ENCODE measurements at places on chromosomes 7 and 10.

DNA sequence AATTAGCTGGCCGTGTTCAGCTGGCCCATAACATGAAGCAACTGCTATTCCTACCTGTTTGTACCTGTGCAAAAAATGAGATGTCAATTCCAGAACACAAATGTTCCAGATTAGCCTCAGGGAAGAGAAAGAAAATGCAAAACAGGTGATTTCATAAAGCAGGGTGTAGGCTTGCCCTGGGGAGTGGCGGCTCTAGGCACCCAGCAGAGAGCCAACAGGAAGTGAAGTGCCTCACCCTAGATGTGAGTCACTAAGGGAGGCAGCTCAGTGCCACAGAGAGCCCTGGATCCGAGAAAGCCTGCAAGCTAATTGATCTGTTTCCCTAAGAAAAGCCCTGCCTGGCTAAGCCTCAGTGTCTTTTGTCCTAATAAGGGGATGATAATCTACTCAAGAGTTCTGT lies 240.0 kb downstream of the ARHGAP21 start:
- DNase-seq = no peak

- DNase-seq = no peak
Observed at GRCh38 chr7:150420242-150420641, 30.2 kb upstream of the GIMAP8 start.

DNA sequence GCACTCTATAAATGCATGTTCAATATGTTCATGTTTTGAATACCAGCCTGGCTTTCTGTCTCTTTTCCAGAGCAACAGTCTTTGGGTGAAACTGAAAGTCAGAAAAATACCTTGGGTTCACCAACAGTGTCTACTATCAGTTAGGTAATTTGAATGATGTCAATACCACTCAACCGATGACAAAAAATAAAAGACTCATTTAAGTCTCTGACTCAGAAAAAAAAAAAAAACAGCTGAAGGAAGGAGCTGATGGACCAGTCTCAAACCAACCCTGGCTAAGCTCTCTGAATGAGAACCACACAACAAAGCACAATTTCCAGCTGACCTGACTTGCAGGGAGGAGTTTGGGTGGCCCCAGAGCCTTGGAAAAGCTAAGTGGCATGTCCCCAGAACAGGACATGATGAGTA lies 42.5 kb downstream of the ABLIM1 start:
- no peak for DNase-seq

DNA sequence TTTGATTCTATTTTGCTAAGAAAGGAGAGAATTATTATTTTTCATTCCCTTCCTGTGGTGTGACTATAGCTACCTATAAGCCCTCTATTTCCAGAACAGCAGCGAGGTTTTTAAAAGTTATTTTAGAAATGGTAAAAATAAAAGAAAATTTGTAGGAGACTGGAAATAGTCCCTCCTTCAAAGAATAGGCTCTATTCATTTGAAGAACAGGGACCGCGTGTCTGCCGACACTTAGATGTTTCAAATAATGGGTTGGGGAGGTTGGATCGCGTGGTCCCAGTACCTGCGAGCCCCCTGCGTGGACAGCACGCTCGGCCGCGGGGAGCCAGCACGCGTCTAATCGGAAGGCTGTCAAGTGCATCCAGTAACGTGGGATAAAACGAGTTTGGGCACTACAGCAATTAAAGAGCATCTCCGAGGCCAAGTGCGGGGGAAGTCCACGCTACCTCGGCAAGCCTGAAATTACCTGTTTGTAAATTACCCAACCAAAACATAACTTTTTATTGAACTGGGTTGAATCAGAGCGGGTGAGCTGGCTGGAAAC lies 1.0 kb downstream of the CACNA2D1 start:
- no peak for DNase-seq

DNA sequence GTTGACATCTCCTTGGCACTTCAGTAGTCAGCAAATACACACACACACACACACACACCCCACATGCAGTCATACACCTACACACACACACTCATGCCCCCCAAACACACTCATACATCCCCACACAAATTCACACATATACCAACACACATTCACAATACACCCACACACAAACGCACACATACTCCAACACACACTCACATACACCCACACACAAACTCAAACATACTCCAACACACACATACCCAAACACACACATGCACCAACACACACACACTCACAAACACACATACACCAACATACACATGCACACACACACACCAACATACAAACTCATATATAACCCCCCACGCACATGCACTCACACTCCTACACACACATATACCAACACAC lies 31.4 kb upstream of the CHST15 start:
- no peak for DNase-seq

DNA sequence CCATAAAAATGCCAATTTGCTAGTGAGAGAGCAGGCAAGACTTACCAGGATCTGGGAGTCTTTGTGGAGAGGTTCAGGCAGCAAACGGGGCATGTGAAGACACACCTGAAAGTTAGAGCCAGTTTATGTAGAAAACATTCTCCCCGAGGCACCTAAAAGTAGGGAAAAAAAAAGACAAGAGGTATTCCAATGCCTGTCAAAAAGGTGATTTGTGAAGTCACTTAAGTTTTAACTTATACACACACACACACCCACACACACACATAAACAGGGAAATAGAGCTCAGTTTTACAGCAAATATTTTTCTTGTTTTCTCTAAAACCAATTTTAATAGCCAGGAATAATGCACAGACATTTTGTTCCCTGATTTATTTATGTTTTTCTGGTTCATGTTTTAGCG lies at the start of gene LAMB4:
Gene LAMB4, minus strand, starts transcription at position 101 of the 400 bp plus-strand sequence. CDS start 7,197 bp downstream, outside the sequence.
- DNase-seq = no peak

GRCh38 chr7:20945451-20945850 lies 158.8 kb upstream of the SP8 start:
- no peak for DNase-seq

GRCh38 chr7:82444220-82444909 lies 788 bp upstream of the CACNA2D1 start:
- no peak for DNase-seq

DNA sequence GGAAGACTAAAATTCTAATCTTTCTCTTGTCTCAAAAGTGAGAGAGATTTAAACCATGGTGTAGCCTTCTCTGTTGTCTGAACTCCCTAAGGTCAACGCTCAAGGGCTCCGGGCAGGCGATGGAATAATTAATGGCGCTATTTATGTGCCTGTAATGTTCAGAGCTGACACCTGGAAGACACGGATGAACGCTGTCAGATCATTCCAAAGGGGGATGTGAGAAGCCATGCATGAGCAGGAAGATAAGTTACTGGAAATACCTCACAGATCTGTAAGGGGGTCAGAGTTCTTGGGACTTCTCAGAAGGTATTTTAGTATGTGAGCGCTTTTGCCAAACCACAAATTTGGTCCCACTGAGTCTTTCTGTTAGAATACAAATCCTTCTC lies 73.3 kb upstream of the MTPN start:
- DNase-seq = no peak

GRCh38 chr10:73017955-73018480 lies 63.4 kb upstream of the PLA2G12B start:
- DNase-seq = no peak

GRCh38 chr7:75861636-75862035 lies 17.2 kb upstream of the RHBDD2 start:
- DNase-seq = no peak

DNA sequence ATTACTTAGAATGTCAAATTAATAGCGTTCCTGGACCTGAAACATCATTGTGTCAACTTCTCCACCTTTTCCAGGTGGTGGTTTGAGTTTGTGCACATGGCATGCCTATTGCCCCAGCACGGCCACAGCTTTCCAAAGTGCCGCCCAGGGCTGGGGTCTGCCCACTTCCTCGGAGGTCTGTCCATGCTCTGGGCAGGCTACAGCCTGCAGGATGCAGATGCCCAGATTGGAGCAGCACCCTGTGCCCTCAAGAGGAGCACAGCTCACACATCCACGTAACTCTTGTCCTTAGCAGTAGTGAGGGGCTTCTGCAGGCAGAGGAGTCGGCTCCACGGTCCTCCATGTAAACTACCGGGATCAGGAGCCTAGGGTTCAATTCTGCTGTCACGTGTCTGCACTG lies 238.6 kb downstream of the EBF3 start:
- DNase-seq = no peak

DNA sequence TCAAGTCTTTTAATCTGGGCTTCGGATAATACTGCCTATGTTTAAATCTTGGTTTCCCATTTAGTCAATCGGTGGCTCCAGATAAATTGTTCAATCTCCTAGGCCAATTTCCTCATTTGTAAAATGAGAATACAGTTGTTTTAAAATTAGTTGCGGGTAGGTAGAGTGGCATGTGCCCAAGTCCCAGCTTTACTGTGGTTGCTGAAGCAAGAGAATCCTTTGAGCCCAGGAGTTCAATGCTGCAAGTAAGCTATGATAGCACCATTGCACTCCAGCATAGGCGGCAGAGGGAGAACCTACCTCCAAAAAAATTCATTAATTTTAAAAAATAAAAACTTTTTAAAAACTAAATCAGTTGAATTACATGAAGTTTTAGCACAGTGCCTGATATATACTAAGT lies 7.3 kb downstream of the RNF216 start:
- no peak for DNase-seq

DNA sequence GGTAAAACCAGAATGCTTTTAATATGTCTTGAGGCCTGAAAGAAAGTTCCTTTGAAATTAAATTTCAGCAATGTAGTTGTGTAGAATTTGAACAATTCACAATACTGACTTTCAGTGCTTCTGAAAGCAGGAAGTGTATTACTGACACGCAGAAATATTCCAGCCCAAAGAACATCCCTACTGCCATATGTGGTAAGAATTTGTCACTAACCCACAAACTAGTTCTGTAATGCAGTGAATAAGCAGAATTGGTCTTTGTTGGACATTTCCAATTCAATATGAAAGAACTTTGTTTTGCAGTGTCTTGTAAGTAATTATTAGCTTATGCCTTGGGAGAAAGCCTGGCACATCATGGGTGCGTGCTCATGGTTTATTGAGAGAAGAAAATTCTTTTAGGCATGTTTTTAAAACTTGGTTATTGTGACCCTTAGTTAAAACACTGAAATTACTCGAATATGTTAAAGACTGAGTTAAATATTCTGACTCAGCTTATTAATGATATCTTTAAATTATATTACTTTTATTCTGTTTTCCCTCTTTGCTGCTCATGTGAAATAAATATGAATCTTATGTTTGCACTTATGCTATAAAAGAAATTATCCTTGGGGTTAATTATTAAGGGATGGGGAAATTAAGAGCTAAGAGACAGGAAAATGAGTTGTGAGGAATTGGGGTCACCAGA lies 33.4 kb downstream of the PTPN12 start:
- DNase-seq = no peak

- no peak for DNase-seq
Observed at GRCh38 chr7:48741545-48741944, 182.8 kb upstream of the CDC14C start.

- DNase-seq = no peak
Observed at GRCh38 chr7:115844857-115845256, 185.7 kb downstream of the TFEC start.

DNA sequence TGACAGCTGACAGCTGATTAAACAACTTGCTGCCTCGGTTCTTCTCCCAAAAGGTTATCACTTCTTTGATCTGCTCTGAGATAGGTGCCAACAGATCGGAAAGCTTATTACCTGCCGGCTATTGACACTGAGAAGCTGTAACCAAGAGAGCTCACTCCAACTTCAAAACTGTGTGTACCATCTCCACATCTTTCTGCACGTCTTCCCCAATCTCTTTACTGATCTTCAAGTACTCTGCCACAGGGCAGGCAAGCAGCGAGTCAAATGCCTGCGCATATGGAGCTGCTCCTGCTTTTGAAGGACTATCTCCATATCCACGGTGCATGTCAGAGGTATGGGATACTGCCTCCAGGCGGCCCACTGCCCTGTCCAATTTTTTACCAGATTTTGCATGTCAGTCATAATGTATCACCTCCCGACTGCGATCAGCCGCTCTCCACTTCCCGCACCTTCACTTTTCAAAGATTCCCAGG lies 352 bp upstream of the ZNF485 start:
- no peak for DNase-seq

GRCh38 chr10:74076961-74077360 lies 73.7 kb downstream of the AP3M1 start:
- DNase-seq = no peak

Data from stimulated activated CD4-positive, alpha-beta T cell treated with anti-CD3 and anti-CD28 coated beads, Interleukin-2, amount 100 ng/mL, for 4 hours (primary cell).